ENCODE measurements at places on chromosomes 3 and 15. TPM values are rescaled to one million over a fixed set of nuclear protein-coding genes. Genes with fewer than 3 reads are reported as not detected.

DNA sequence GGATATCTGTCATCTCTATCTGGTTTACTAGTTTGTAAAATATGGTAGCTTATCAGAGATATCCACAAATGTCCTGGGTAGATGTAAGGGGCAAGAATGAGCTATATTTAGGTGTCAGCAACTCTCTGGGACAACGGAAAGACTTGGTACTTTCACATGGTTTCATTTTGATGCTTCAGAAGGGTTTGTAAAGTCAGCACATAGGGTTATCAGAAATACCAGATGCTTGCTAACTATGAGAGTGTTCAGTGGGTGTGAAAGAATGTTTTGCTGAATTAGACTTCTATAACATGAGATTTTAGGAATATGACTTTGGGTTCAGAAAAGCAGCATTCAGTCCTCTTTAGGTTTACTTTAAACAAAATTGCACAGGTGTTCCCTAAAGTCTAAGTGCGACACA is 466.5 kb upstream of the PDZRN3 start:
- H3K4me3 ChIP-seq = no peak overlapping the region
- H3K27ac ChIP-seq = no peak overlapping the region
- DNase-seq = no peak
- H3K4me1 ChIP-seq = no peaks in the 10 kb centered on the region

DNA sequence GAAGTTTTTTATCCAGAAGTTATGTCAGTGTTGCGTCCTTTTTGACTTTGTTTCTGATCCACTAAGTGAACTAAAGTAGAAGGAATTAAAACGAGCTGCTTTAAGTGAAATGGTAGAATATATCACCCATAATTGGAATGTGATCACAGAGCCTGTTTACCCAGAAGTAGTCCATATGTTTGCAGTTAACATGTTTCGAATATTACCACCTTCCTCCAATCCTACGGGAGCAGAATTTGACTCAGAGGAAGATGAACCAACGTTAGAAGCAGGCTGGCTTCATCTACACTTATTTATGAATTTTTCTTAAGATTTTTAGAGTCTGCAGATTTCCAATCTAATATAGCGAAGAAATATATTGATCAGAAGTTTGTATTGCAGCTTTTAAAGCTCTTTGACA is 57.6 kb downstream of the DNAH1 start:
- no peak for DNase-seq
- no peak overlapping the region for H3K4me3 ChIP-seq
- no peak overlapping the region for H3K27ac ChIP-seq
- peaks cover 6% of the 10 kb centered on the region for H3K4me1 ChIP-seq
- no peaks in the 10 kb centered on the region for H3K27me3 ChIP-seq

GRCh38 chr15:33985751-33986150 is 17.5 kb downstream of the CHRM5 start:
- H3K4me3 ChIP-seq = no peak overlapping the region
- DNase-seq = no peak
- no peaks in the 10 kb centered on the region for H3K27me3 ChIP-seq
- H3K27ac ChIP-seq = no peak overlapping the region
- H3K36me3 ChIP-seq = no peaks in the 10 kb centered on the region

Gene PLS1
- total RNA-seq = 2.3 TPM

GRCh38 chr3:46972396-46972795 is 4.1 kb downstream of the CCDC12 start:
- H3K27ac ChIP-seq = no peak overlapping the region
- peaks cover 81% of the 10 kb centered on the region for H3K4me1 ChIP-seq
- no peak for DNase-seq
- H3K4me3 ChIP-seq = no peak overlapping the region
- no peaks in the 10 kb centered on the region for H3K27me3 ChIP-seq

DNA sequence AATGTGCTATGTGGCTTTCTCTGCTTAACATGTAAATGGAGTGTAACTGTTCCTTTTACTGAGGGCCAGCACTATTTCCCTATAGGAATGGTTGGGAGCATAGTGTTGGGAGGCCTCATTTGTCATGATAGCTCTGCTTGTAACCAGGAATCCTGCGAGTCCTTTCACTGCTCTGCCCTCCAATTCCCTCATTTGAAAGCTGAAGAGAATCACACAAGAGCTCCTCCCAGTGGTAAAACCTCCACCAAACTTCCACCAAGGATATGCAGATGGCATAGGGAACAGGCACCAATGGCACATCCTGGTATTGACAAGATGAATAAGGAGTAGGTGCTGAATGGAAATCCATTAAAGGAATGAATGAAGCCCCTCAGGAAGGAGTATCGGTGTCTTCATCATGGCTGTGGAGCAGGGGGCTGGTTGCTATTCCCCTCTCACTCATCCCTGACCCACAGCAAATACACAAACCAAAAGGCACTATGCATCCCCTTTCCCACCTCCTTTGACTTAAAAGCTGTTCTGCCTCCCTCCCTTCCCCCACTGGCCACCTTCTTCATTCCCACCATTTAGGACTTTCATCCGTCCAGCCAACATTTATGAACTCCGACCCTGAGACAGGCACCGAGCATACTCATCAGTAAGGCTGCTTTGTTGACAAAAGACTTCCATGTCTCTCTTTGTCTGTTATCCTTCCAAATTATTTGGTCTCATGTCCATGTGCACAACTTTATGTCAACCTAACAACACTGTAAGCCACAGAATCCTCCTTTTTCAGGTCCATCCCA is 560.8 kb downstream of the FOXP1 start:
- H3K4me3 ChIP-seq = no peak overlapping the region
- no peaks in the 10 kb centered on the region for H3K27me3 ChIP-seq
- H3K4me1 ChIP-seq = peaks cover 34% of the 10 kb centered on the region
- no peak overlapping the region for H3K27ac ChIP-seq

GRCh38 chr3:10520072-10520471 is 14.7 kb upstream of the ATP2B2 start:
- no peak overlapping the region for H3K4me3 ChIP-seq
- H3K36me3 ChIP-seq = no peaks in the 10 kb centered on the region
- H3K4me1 ChIP-seq = peaks cover 28% of the 10 kb centered on the region
- no peak overlapping the region for H3K27ac ChIP-seq
- H3K27me3 ChIP-seq = no peaks in the 10 kb centered on the region

DNA sequence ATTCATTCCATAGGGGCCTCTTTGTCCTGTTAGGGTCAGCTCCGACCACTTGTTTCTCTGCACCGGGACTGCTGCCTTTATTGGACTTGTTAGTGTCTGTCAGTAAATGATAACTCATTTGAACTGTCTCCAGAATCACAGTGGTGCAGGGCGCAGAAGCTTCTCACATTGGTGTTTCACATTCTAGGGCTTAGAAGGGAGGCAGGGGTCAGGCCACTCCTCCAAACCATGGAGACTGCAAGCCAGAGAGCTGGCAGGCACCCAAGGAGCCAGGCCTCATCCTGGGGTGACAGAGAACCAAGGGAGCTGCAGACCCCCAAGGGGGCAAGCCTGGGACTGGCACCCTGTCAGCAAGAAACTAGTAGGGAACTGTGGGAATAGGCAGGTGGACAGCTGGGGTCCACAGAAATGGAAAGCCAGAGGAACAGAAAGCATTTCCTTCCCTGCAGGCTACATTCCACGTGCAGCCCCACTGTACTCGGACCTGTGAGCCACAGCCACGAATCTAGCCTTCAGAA is 49.1 kb downstream of the CCNL1 start:
- no peaks in the 10 kb centered on the region for H3K36me3 ChIP-seq
- no peak overlapping the region for H3K4me3 ChIP-seq
- DNase-seq = no peak
- peak overlapping the region; percentile 93 for H3K27ac ChIP-seq
- no peaks in the 10 kb centered on the region for H3K4me1 ChIP-seq
- H3K27me3 ChIP-seq = no peaks in the 10 kb centered on the region

DNA sequence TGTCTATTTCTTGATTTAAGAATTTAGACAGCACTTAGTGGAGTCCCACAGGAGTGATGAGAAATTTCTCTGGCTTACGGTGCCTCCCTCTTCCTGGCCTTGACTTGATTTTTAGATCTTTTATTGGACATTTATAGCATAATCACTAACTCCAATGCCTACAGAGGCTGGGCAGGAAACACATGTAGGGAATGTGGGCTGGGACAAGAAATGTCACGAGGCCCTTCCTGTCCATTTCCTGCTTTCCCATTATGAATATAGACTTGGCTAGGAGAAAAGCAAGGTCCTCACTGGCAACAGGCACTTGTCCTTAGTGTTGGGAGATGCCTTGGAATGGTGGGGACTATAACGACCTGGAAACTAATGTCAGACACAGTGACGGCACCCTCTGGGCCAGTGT is 100.3 kb downstream of the MYLK start:
- no peaks in the 10 kb centered on the region for H3K27me3 ChIP-seq
- H3K36me3 ChIP-seq = no peaks in the 10 kb centered on the region
- H3K4me3 ChIP-seq = no peak overlapping the region

Gene SAMD7
- not detected for total RNA-seq

DNA sequence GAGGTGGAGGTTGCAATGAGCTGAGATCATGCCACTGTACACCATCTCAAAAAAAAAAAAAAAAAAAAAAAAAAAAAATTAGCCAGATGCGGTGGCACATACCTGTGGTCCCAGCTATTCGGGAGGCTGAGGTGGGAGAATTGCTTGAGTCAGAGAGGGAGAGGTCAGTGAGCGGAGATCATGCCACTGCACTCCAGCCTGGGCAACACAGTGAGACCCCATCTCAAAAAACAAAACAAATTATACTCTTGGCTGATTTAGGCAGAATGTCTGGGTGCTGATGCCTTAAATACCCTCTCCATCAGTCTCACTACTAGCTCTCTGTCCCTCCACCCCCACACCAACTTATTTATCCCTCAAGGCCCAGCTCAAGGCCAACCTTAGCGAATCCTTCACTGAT is 14.0 kb downstream of the UBR1 start:
- no peak overlapping the region for H3K4me3 ChIP-seq
- H3K27ac ChIP-seq = no peak overlapping the region
- DNase-seq = no peak

- no peaks in the 10 kb centered on the region for H3K36me3 ChIP-seq
- DNase-seq = no peak
- no peaks in the 10 kb centered on the region for H3K4me1 ChIP-seq
- peaks cover 25% of the 10 kb centered on the region for H3K27me3 ChIP-seq
These were observed 1.4 kb upstream of the GHSR start for GRCh38 chr3:172449466-172450149.

DNA sequence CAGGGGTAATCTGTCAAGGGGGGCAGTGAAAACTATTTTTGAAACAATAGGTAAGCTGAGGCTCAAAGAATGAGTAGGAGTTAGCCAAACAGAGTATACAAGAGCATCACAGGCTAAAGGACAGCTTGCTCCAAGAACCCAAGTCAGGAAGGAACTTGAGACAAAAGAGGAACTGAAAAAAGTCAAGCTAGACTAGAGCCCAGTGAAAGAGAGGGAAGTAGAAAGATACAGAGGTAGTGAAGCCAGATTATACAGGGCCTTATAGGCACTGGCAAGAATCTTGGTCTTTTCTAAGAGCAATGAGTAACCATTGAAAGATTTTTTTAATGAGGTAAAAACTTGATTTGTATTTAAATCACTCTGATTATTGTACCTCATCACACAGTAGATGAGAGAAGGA is 69.9 kb downstream of the FILIP1L start:
- H3K27ac ChIP-seq = peak overlapping the region; percentile 93
- no peak overlapping the region for H3K4me3 ChIP-seq
- H3K36me3 ChIP-seq = no peaks in the 10 kb centered on the region
- H3K27me3 ChIP-seq = no peaks in the 10 kb centered on the region
- peaks cover 75% of the 10 kb centered on the region for H3K4me1 ChIP-seq

DNA sequence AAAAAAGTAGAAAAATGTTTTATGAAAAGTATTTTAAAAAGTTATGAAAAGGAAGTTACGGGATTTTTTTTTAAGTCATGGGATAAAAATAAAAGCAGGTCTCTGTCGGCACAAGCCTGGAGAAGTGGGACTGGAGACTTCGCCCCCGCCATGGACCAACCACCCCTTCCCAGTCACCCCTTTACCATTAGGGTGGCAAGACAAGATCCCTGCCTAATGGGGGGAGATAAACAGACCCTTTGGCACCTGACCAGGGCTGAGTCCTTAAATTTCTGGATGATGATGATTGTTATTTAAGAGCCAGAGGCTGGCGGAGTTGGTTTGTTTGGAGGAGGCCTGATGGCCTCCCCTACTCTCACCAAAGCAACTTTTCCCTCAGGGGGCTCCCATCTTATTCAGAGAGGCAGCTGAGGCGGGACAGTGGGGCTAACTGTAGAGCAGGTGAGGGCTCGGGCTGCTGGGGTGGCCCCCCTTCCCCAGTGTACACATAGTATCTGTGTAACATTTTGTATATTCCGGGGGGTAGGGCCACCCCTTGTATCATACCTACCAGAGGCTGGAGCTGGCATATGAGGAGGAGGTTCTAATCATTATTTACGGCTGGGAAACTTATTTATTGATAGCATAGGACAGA is 74.0 kb downstream of the ADAMTS7 start:
- DNase-seq = peak; percentile 44

DNA sequence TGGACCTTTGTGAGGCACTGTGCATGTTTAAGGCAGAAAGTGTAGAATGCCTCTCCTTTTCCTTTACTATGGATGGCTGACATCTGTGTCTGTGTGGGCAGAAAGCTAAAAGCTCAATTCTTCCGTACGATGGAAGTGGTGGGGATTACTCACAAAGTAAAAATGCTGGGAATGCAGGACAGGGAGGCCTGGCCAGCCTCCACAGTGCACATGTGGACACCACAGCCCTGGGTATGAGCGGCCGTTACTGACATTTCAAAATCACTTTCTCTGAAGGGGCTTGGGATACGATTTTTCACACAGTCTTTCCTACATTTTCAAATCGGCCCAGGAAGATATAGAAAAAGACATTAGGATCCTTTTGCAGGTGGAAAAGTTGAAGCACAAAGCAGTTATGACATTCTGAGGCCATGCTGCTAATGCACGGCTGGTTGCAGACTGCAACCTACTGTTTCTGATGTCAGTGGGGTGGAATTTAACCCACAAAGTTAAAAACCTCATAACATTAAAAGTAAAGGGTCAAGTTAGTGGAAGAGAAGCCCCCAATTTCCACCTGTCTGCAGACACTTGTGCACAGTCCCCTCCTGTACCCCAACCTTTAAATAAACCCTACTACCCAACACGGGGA is 27.9 kb downstream of the EHD4 start:
- DNase-seq = peak; percentile 84
- H3K27me3 ChIP-seq = no peaks in the 10 kb centered on the region
- peak overlapping the region; percentile 78 for H3K27ac ChIP-seq
- H3K4me1 ChIP-seq = peaks cover 74% of the 10 kb centered on the region
- no peak overlapping the region for H3K4me3 ChIP-seq

DNA sequence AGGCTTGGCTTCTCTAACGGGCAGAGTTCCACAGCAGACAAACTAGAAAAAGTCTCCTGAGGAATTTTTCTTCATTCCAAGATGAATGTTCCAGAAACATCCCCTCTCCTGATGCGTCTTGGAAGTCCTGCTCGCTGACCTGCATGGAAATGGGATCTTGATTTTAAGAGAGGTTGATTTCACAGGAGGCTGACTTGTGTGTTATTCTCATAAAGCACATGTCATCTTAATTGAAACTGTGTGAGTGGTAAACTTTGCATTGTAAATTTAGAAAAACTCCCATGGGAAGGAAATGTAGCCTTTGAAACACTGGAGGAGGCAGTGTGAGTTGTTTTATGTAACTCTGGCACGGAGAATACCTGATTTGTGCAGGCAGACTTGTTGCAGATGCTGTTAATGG is 337.8 kb upstream of the NR2E3 start:
- H3K27ac ChIP-seq = no peak overlapping the region
- no peaks in the 10 kb centered on the region for H3K27me3 ChIP-seq
- H3K36me3 ChIP-seq = no peaks in the 10 kb centered on the region

- no peak overlapping the region for H3K4me3 ChIP-seq
- no peaks in the 10 kb centered on the region for H3K27me3 ChIP-seq
- no peak overlapping the region for H3K27ac ChIP-seq
- DNase-seq = peak; percentile 32
These were observed 787 bp downstream of the TRPM1 start for GRCh38 chr15:31100738-31101137.

Measured in right atrium auricular region (tissue), 2 donors.